ENCODE measurements at places on chromosomes 2 and 18.

DNA sequence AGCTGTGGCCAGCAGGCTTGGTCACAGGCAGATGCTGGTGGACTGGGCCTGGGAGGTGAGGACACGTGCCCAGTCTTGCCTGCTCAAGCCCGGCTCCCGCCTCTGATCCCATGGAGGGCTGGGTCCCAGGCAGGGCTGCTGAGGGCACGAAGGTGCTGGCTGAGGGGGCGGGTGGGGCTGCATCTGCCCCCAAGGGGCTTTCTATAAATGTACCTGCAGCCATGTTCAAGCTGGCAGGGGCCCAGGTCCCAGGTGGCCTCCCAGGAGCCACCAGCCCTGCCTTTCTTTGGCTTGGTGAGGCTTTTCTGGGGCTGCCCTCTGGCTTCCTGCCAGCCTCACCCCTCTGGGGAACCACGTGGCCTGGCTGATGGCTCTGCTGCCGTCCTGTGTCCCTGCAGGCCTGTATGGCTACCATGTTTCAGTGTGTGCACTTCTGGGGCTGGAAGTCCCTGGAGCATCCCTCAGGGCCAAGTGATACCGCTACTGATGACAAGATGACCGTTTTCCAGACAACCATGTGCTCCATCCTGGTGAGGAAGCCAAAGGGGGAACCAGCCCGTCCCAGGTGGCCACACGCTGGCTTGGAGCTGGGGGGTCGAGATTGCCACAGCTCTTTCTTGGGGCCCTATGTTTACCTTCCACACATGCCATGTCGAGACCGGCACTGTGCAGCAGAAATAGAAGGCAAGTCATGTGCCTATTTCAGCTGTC, 23.2 kb downstream of the HJURP start:
- peak; percentile 45 for DNase-seq

DNA sequence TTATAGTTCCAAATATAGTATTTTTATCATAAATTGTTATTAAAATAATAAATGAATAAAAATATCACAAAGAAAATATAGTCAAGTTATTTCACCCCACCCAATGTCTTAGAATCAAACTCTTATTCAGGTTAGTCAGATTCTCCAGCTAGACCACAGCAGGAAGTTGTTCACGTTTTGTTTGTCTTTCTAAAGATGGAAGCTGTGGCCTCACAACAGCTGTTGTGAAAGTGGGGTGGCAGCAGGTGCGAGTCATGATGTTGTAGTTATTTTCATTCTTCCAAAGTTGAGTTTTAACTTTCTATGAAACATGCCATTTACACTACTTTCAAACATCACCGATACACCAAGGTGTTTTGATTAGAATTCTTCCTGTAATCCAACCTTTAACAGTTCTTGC, 272.9 kb downstream of the SLC8A1 start:
- DNase-seq: no peak

- DNase-seq: no peak
Observed at GRCh38 chr2:22901471-22902179, 483.4 kb upstream of the KLHL29 start.

DNA sequence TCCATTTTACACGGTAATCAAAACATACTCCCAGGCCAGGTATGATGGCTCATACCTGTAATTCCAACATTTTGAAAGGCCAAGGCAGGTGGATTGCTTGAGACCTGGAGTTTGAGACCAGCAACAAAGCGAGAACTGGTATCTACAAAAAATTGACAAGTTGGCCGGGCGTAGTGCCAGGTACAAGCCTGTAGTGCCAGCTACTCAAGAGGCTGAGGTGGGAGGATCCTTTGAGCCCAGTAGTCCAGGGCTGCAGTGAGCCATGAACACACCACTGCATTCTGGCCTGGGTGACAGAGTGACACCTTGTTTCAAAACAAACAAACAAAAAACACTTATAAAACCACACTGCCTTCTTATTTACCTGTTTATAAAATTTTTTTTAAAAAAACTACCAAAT, 80.8 kb downstream of the GAREM1 start:
- no peak for DNase-seq

- no peak for DNase-seq
Observed at GRCh38 chr18:24019641-24020331, 5.2 kb downstream of the TTC39C start.

DNA sequence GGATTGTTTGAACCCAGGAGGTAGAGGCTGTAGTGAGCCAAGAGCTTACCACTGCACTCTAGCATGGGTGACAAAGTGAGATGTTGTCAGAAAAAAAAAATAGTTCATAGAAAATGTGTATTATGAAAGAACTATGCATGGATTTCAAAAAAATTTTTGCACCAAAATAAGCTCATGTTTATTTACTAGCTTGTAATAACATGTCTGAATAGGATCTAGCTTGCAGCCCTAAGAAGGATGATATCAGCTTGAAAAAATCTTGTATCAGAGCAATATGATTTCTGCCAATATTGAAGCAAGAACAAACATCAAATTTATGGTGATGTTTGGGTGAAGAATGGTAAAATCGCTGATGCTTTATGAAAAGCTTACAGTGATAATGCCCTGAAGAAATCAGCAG, 97.0 kb upstream of the RFX8 start:
- no peak for DNase-seq

DNA sequence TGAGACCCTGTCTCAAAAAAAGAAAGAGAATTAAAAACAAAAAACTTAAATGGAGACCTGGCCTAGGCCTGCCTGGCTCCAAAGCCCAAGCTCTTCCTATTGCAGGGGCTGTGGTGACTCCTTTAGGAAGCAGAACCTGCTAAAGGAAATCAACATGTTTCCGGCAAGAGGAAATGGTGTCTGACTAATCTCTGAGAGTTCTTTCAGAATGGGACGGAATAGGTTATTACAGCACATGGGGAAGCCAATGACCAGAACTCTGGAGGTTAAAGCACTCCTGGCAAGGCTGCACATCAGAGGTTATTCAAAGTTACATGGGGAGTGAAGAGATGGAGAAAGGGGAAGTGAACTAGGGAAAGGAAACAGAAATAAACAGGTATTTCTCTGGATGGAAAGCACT, 21.4 kb downstream of the KIF3C start:
- DNase-seq: no peak

DNA sequence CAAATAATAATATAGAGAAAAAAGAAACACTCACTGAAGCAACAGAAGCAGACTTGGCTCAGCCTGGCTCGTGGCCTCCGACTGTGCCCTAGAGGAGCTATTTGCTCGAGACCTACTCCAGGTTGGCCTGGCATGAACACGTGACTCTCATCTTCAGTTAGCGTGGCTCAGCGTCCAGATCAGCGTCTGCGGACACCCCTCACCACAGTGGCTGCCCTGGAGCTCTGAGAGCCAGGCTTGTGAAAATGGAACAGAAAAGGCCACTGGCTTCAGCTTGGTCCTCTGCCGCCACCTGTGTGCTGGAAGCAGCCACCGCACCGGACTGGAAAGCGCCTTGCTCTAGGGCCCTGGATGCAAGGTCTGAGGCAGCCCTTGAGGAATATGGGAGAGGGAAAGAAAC, 1184.0 kb upstream of the GYPC start:
- DNase-seq: no peak

DNA sequence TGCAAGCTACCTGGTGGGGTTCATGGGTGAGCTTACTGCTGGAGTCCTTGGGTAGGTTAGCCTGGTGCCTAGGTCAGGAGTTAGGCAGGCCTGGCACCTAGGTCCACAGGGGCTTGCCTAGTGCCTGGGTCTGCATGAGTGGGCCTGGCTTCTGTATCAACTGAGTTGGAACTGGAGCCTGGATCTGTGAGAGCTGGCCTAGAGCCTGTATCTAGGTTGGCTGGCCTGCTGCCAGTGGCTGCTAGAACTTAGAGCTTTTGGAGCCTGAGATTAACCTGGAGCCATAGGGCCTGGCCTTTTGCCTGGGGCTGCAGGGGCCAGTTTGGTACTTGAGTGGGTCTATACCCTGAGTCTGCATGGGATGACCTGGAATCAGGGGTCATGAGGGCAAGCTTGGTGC, 679.4 kb downstream of the NUP35 start:
- DNase-seq: no peak

DNA sequence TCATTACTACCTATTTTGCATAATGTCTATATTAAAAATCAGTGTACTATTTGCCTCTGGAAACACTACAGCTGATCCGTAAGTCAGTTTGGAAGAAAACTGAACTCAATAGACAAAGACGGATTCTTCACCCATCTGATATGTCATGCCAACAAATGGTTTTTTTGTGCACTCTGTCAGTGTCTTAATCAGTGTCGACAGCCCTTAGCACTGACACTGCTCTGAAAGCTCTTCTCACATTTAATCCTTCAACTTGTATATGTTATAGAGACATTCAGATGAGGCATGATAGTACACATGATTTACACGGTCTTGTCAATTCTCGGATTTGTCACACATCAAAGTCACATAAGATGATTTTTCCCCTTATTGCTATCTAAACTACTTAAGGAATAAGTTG, 347.5 kb upstream of the GALNT5 start:
- DNase-seq: no peak

DNA sequence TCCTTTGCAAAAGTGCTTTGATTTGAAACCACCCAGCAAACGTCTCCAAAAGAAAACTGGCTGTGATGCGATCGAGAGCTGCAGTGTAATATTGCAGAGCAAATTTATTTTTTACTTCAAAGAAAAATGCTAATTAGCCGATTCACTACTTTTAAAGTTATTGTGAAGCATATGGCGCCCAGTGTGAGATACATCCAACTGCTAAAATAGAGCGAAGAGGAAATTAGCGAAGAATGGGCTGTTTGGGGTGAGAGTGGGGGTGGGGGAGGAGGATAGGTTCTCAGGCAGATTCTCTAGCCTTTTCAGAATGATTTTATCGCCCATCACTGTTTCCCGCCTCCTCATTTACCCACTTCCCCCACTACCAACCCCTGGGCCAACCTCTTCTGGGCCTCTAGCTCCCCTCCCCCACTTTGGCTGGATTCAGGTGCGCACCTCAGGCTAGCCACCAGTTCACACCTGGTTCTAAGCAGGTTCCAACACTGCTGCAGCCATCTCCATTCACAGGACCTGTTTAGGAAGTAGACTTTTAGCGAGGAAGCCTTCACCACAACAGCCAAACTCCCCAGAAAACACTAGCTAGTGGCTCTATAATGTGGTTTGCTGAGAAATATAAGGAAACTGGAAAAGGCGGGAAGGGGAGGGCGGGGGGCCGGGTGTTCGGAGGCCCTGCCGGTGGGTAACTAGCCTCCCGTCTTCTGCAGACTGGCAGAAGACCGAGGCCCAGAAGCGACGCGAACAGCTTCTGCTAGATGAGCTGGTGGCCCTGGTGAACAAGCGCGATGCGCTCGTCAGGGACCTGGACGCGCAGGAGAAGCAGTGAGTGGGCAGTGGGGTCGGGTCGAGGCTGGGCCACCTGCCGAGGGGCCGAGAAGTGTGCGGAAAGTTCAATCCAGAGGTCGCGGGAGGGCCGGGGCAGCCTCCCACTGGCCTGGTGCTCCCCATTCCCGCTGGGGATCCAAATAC, 6.0 kb upstream of the OTX1 start:
- DNase-seq: no peak

GRCh38 chr2:200689115-200689514, 103.3 kb downstream of the AOX1 start:
- DNase-seq: no peak

DNA sequence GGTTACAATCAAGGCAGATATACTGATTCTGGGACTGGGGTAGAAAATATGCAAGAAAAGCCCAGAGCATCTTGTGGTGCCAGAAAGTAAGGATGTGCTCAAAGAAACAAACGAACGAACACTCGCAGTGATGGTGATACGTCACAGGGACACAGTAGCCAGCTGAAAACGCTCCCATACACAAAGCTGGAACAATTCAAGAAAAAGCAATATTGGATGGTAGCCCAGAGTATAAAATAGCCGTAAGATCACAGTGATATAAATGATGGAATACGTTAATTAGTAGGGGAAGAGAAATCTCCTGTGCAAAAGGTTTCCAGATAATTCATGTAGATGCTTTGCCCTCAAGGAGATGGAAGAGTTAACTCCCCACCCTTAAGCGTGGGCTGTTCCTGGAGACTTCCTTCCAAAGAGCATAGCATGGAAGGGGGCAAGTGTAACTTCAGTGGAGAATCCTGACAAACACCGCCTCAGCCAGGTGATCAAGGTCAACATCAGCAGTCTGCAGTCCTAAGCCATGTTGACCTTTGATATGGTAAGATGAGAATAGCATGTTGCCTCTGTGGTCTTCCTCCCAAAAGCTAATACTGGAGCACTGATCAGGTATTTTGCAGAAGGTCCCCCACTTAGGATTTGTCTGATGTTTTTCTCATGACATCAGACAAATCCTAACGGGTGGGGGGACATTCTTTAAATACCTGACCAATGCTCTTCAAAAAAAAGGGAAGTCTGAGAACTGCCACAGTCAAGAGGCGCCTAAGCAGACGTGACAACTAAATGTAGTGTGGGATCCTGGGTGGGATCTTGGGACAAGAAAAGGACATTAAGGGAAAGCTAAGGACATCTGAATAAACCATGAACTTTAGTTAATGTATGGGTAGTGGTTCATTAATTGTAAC, 99.0 kb downstream of the NCK2 start:
- no peak for DNase-seq

DNA sequence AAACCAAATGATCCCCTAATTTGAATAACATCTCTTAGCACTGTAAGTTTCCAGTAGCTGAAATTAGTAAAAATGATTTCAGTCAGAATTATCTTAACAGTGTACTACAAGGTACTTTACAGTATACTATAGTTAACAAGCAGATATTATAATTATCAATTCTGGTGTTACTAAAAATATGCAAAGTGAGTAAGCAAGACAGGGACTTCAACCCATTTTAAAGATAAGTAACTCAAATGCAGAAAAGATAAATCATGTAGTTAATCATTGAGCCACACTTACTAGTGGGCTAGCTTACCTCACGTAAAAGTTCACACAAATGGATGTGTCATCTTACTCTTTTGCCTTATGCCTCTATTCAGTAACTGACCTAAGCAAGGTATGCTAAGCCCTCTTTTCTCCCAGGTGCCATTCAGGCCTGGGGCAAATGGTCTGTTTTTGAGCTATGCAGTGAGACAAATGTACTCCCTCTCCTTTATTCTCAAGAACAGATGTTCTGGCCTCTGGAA, 101.0 kb downstream of the NBAS start:
- no peak for DNase-seq

DNA sequence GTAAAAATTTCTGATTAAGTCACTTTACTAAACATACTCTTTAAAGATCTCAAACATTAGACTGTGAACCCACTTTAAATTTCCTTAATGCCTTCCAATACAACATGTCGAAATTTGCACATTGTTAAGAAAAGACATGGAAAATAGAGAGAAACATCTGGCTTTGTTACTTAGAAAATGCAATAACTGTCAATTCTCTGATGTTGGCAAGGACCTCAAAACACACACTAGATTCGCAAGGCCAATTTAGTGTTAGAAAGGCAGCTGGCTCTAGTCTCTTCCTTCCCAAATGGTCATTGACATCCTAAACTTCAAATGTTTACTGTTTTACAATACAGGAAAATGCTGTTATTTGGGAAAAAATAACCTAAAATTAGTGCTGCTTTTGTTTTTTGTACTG, 110.6 kb downstream of the UPP2 start:
- DNase-seq: no peak

GRCh38 chr2:217562871-217563480, 439.8 kb downstream of the TNS1 start:
- no peak for DNase-seq

GRCh38 chr2:133362061-133362476, 206.2 kb downstream of the NCKAP5 start:
- DNase-seq: no peak

Data from coronary artery (tissue), 2 donors.